ENCODE measurements at places on chromosomes 1 and 21.

- DNase-seq: no peak
These were observed 31.6 kb downstream of the ZMYND12 start for GRCh38 chr1:42424201-42424600.

- no peak for DNase-seq
These were observed 7.7 kb downstream of the SNX27 start for GRCh38 chr1:151619489-151620093.

- DNase-seq: no peak
These were observed 73.2 kb downstream of the AK5 start for GRCh38 chr1:77355010-77355409.

GRCh38 chr1:182303778-182304177 lies 87.8 kb downstream of the GLUL start:
- no peak for DNase-seq

DNA sequence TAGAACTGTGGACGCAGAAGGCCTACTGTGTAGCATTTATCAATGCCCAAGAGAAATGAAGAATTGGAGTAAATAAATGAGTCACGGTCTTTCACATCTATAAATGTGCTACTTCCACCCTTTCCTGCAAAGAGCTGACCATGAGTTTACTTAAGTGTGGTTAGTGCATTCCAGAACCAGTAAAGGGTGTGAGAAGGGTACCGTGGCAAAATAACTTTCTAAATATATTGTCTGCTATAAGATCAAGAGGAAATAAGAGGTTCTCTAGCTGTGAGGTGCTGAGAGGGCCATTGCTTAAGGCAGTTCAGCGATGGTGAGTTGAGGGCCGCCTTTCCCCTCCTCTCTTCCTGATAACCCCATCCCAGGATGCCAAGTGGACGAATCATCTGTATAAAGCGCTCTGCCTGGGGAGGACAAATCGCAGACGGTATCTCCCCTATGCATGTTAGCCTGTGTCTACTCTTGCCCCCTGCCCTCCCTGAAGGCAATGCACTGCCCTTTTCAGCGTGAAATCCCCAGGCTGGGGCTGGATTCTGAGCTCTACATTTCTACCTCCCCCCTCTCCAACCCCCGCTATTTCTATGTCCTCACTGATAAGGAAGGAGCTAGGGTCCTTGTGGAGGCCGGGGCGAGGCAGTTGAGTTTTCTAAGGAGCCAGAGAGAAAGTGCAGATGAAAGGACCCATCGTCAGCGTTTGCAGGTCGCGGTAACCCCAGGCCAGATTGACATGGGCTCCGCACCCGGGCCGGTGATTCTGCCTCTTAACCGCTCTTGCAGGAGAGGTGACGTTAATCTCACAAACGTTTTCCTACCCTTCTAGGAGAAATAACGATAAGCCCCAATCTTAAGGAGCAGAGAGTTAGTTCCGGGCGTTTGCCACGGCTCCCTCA lies 1.5 kb upstream of the NCAM2 start:
- DNase-seq: no peak

DNA sequence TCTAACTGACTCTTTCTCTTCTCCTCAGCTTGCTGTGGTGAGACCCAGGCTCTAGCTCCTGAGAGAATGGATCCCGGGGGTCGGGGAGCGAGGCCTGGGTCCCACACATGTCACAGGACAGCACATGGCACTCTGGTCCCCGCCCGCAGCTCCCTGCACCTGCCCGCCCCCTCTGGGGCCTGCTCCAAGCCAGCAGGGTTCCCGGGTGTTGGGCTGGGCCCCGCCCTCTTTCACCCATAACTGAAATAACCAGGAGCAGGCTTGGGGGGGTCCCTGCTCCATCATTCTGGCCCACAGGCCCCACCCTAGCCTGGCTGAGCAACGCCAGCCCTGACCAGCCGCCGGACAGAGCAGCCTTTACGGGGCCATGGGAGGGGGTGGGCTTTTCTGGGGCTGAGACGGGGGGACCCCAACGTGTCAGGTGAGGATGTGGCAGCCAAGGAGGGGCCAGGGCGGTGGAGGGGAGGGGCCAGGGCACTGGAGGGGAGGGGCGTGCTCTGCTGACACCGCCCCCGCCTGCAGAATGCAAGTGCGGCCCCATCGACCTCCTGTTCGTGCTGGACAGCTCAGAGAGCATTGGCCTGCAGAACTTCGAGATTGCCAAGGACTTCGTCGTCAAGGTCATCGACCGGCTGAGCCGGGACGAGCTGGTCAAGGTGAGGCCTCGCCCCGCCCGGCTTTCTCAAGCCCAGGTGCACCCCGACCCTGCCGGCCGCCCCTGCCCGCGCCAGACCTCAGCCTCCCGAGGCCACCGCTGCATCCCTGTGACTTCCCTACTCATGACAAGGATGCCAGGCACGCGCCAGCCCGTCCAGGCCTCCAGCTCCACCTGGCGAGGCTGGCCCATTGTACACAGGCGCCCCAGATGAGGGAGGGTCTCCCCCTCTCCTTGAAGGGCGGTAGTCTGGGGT lies 19.4 kb downstream of the COL6A1 start:
- DNase-seq: no peak

GRCh38 chr1:156642265-156643048 lies 540 bp downstream of the BCAN start:
- no peak for DNase-seq

DNA sequence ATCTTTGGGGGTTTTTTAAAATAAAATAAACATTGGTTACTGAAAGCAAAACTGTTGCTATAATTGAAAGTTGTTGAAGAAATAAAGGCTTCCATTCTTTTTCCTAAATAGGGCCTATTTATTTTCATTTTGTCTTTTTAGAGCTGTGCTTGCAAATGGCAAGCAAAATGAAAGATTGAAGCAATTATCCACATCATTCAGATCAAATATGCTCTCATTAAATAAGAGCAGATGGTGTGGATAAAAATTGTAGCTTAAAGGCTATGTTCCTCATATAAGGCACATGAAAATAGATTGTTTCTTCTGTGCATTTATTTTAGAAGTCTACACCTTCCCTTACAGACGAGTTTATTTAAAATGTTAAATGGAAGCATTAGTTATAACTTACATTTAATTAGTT lies 1317.7 kb downstream of the MRPL39 start:
- no peak for DNase-seq

- no peak for DNase-seq
These were observed 39.1 kb upstream of the CLDN14 start for GRCh38 chr21:36518883-36519492.

DNA sequence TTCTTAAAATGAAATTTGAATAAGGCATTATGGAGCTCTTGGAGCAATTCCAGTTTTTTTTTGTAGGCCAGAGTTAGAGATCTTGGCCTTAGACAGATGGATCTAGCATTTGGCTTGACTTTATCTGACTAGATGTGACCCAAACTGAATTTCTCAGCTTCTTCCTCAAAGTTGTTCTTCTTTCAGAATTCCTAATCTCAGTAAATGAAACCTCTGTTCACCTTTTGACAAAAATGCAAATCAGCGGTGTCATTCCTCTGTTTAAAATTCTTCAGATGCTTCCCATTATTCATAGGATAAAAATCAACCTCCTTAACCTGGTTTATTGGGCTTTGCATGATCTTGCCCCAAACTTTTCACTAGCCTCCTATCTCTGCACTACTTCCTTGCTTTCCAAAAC lies 177.6 kb downstream of the RASAL2 start:
- no peak for DNase-seq

DNA sequence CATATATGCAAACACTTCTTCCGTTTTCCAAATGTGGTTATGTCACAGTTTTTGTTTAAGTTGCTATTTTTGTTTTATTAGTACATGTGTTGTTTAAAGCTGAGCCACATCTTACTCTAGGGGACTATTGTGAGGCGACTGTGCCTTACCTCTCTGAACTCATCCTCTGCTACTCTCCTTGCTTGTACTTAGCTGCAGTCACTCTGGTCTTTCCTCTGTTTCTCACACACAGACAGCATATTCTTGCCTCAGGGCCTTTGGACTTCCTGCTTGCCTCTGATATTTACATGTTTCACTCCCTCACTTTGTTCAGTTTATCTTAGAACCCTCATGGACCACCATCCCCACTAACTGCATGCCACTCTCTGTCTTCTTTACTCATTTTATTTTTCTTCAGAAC lies 101.1 kb downstream of the MACF1 start:
- DNase-seq: no peak

GRCh38 chr1:210129092-210129491 lies 103.5 kb upstream of the SERTAD4 start:
- no peak for DNase-seq

DNA sequence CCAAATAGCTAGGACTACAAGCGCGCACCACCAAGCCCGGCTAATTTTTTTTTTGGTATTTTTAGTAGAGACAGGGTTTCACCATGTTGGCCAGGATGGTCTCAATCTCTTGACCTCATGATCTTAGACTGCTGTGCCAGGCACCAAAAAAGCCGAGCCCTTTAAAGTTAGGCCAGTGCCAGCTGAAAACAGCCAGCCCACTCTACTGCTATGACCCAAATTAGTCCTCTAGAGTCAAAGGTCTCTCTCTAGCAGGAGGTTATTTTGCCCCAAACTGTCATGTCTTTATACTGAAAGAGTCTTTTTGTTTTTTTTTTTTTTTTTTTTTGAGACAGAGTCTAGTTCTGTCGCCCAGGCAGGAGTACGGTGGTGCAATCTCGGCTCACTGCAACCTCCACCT lies 9.7 kb upstream of the HHIPL2 start:
- no peak for DNase-seq

DNA sequence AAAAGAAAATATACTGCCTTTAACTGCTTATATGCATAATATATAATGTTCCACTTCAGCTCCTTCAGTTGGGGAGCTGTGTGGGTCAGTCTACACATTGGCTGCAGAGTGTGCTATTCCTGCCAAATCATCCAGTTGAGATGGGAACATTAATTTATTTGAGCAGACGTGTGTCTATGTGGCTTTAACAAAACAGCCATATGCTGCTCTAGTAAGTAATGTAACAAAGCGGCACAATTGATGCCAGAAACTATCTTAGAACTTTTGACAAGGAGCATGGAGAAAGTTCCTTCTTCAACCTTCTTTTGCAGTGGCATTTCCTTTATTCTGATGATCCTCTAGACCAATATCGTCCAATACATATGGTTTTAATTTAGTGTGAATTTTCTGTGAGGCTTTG lies 285.9 kb upstream of the C1orf87 start:
- no peak for DNase-seq

DNA sequence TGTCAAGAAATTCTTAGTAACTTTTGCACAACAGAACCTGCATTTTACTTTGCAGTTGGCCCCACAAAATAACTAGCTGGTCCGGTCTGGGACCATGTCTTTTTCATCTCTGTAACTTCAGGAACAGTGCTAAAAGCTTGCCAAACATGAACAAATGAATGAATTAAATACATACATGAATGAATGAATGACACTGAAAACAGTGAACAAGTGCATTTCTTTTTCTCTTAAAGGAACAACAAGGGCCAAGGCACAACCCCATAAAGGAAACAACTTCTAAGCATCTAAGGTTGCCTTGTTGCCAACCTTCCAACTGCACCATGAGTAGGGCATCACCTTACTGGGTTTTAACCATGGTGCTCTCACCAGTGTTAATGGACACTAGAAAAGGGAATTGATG lies 534.4 kb upstream of the PKN2 start:
- DNase-seq: no peak

- DNase-seq: no peak
These were observed 148.4 kb upstream of the TMEM51 start for GRCh38 chr1:15005116-15005515.

- DNase-seq: no peak
These were observed 148.6 kb upstream of the CD34 start for GRCh38 chr1:208059409-208060001.

- no peak for DNase-seq
These were observed 18.4 kb downstream of the VANGL1 start for GRCh38 chr1:115660151-115660550.

DNA sequence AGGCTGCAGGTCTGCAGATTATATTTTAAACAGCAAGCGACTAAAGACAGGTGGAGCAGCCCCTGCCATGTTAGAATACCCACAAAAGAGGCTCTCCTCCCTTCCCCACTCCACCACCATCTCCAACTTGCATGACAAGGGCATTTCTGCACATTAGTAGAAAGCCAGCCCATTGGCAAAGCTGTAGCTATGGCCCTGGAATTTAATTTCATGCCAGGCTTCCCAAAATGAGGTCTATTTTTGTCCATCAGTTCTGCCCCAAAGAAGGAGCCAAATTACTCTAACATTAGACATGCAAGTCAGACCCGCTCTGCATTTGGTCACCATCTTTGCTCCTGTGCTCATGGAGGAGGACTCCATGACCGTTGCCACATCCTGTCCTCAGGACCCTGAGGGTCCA lies 115.2 kb downstream of the LAMC2 start:
- no peak for DNase-seq

DNA sequence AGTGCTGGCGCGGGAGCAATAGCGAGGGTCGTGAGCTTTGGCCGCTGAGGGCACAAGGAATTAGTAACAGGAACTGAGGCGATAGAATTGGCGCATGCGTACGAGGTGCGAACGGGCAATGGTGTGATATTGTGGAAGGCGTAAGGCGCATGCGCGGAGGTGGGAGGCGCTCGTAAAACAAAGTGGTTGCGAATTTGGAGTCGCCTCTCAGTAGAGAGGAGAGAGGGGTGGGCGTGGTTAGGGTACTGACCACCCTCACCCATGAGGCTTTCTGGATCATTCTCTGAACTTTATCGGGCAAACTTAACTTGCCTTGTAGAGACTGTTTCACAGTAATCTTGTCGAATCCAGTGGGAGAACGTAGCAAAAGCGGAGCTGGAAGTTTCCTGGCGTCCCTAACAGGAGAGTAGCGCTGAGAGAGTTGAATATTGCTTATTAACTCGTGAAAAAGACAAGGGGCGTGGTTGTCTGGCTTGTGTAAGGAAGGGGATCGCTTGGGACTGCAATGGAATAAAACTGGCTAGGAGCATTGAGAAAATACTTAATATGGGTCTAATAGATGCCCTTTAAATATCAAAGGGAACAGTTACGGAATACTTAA lies 427 bp downstream of the CKS1B start:
- peak; percentile 92 for DNase-seq

DNA sequence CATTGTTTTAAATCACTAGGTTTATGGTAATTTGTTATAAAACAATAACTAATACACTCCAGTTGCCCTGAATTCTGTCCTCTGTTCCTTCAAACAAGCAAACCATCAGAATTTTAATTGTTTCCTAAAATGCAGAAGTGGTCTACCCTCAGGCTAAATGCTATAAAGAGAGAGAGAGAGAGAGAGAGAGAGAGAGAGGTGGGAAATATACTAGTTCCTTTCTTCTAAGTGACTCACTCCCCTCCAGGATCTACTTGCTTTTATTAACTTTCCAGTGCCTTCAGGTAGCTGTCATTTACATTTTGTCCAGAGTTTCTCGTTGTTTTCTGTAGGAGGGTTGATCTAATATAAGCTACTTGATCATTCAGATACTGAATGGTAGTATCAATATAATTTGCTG lies 26.4 kb downstream of the LRRC53 start:
- no peak for DNase-seq

- no peak for DNase-seq
These were observed 183.8 kb downstream of the DISC1 start for GRCh38 chr1:231810415-231810814.

All from stimulated activated CD4-positive, alpha-beta T cell treated with anti-CD3 and anti-CD28 coated beads, Interleukin-4, amount 100 ng/mL, for 1 hour (primary cell).